Kidney epithelial cell (primary cell): ENCODE measurements at places on chromosomes 16 and 17. TPM values are rescaled to one million over a fixed set of nuclear protein-coding genes. Genes with fewer than 3 reads are reported as not detected.

- DNase-seq, result no peak
These were observed 18.5 kb upstream of the NAGLU start for GRCh38 chr17:42517516-42517915.

- no peak for DNase-seq
These were observed 31.5 kb downstream of the MPRIP start for GRCh38 chr17:17073581-17074403.

DNA sequence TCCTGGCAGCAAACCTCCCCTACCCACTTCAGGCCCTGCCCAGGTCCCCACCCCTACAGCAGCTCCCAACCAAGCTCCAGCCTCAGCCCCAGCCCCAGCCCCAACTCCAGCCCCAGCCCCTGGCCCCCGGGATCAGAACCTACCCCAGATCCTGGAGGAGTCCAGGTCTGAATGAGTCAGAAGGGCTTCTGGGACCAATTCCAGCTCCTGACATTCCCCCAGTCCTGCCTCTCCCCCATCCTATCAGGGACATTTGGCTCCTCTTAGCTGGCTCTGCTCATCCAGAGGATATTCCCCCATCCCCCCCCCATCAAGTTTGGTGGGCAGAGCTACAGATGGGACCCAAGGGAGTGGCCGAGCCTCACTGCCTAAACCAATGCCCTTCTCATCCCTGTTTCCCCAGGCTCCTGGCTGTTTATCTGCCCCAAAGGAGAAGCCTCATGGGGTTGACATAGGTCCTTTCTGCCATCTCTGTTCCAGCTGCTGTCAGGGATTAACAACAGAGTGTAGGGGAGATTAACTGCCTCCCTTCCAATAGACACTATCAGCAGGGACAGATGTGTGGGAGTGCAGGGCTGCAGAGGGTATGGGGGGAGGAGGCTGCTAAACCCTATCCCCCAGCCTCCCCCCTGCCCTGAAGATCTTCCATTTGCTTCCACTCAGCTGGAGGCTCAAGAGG lies 16.5 kb downstream of the CNTNAP1 start:
- no peak for DNase-seq

GRCh38 chr16:46830417-46830901 lies 521 bp downstream of the C16orf87 start:
- DNase-seq, result no peak

INCA1 gene
- 0.41 and 2.2 TPM in 2 replicates for total RNA-seq

GRIN2A gene
- under 0.01 and 0.07 TPM in 2 replicates for total RNA-seq

GP1BA gene
- not detected in 2 replicates for total RNA-seq

STH gene
- total RNA-seq, result not detected in 2 replicates

NPIPB13 gene
- 0.46 and 0.55 TPM in 2 replicates for total RNA-seq
